ENCODE measurements at places on chromosomes 1 and 21.

DNA sequence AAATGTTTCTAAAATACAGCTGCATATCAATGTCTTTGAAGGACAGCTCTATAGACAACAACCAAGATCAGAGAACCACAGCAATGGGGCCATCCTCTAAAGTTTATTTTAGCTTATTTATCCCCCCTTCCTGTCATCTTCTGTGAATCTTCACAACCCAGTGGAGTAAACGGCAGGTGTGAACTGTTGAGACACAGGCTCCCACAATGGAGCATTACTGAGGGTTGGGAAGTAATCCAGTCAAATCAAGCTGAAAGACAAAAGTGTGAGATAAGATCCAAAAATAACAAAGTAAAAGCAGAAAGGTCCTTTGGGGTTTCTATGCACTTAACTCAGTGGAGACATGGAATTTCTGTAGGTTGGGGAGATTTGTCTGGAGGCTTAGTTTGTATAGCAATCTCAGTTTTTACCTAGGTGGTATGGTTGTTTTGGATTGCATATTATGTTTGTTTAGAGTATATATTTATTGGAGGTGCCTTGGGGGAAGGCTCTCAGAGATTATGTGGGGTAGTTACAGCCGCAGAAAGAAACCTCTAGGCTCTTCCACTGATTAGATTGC is 286.9 kb upstream of the ADGRL2 start:
- DNase-seq, result no peak

DNA sequence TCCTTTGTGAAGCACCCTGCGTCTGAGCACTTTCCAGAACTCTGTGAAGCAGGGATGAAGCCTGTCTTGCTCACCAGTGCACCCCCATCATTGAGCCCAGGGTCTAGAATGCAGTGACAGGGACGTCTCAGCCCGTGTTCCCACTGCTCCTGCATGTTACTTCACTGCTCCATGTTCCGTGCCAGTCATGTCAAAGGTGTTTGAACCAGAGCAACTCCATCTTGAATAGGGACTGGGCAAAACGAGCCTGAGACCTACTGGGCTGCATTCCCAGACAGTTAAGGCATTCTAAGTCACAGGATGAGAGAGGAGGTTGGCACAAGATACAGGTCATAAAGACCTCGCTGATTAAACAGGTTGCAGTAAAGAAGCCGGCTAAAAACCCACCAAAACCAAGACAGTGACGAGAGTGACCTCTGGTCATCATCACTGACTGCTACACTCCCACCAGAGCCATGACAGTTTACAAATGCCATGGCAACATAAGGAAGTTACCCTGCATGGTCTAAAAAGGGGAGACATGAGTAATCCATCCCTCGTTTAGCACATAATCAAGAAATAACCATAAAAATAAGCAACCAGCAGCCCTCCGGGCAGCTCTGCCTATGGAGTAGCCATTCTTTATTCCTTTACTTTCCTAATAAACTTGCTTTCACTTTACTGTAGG is 63.2 kb downstream of the SDC3 start:
- no peak for DNase-seq

- DNase-seq, result no peak
These were observed 464.5 kb downstream of the MATN1 start for GRCh38 chr1:30258876-30259275.

DNA sequence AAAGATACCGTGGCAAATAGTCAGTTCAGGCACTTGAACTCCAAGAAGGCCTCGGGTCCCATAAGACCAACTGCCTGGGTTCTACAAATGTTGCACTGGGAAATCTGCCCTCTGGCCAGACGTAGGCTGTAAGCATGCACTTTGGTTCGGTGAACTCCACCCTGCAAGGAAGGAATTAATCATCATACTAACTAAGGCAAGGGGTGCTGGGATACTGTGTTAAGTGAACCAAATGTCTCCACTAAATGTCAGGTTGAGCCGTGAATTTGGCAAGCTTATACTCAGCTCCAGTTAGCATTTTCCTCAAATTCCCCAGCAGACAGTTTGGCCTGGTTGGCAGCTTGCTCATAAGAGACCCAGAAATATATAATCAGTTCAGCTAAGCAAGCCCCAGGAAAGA is 385.9 kb downstream of the GPATCH2 start:
- DNase-seq, result no peak

DNA sequence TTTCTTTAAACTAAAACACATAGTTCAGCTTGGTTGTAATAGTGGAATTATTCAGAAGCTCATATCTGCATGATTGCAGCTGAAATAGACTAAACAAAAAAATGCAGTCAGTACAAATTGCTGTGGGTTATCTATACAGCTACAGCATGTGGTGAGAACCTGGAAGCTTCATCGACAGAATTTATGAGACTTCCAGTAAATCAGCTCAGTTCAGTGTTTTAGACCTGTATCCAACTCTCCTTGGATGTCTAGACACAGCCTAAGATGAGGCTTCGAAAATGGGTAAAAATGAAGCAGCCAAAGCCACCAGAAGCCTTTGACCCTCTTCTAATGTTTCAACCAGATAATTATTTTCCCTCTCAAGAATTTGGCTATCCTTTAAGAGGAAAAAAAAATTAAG is 127.1 kb upstream of the C1orf105 start:
- no peak for DNase-seq

DNA sequence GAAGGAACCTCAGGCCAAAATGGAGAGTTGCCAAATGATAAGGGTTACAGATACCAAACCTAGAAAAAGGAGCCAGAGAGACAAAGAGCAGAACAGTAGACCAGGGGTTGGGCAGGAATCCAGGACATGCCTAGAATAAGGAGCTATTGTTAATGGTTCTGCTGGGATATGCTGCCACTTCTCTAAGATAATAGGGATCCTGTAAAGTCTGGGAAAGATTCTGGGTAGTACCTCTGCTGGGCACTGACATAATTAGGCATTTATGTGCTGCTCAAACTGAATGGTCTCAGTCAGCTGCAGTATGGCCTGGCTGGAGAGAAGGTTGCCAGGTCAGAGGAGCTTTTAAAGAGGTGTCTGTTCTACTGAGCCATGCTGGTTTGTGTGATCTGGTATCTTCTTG is 19.9 kb upstream of the NRIP1 start:
- no peak for DNase-seq

- no peak for DNase-seq
These were observed 41.8 kb downstream of the ZNF281 start for GRCh38 chr1:200367841-200368534.

GRCh38 chr21:29349702-29350101 is 51.0 kb downstream of the BACH1 start:
- DNase-seq, result no peak

DNA sequence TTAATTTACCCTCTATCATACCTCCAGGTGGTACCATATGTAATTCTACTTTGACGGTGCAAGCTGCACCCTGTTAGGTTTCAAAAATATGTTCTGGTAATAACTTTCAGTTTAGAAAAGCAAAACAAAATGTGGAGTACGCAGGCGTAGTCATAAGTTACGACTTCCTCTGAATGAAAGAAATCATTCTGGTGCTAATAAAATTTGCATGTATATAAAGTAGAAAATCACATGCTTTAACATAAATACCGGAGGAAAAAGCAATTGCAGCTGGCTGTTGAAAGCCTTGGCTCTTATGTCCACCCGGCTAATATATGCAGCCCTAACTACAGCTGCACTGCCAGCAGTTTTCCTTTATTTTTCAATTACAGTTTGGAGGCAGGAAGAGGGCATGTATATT is 65.2 kb upstream of the TMPRSS15 start:
- no peak for DNase-seq

DNA sequence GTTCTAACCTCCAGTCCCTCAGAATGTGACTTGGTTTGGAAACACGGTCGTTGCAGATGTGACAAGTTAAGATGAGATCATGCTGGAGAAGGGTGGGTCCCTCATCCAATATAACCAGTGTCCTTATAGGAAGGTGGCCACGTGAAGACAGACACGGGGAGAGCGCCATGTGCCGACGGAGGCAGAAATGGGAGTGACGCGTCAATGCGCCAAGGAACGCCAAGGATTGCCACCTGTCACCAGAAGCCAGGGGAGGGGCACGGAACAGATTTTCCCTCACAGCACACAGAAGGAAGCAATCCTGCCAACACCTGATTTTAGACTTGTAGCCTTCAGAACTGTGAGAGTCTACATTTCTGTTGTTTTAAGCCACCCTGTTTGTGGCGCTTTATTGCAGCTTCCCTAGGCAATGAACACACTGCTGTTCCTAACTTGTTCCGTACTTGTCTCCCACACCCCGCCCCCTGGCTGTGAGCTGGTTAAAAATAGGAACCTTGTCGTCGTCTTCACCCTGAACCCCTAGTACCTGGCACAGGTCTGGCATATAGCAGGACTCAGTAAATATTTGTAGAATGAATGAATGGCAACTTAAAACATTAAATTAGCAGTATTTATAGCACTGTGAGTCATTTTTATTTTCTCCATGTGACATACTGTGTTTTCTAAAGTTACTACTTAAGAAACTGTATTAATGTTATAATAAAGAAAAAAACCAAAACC is 14.2 kb downstream of the RIMS3 start:
- no peak for DNase-seq

GRCh38 chr1:88697503-88697902 is 13.4 kb downstream of the PKN2 start:
- no peak for DNase-seq

DNA sequence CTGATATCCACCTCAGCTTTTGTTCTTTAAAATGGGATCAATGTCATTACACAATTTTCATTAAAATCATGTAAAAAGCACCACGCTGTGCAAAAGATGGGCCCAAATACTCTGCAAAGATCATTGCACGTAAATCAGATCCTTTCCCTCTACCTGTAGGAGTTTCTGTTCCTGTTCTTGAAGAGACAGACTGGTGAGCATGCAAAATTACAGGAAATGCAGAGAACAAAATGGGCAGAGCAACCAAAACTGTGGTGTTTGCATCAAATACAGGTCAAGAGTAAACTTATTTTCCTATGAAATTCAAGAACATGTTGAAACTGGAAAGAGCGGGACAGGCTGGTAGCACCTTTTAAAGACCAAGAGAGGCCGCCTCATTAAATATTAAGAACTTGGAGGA is 294.9 kb upstream of the ADGRL2 start:
- DNase-seq, result no peak

DNA sequence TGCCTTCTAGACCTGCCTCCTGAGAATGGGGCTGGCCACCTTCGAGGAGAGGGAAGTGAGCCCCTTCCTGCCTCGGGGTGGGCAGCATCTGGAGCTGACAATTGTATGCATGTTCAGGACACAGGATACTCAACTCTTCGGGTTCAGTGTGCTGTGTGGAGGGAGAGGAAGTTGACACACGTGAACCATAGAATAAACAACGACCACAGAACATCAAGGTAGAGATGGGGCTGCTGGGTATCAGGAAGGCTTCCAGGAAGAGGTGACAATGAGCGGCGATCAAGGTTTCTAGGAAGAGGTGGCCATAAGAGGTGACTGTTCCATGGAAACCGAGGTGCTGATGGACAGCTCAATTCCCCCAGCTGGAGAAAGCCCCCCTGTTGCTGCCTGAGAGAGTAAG is 22.0 kb downstream of the UBIAD1 start:
- DNase-seq, result no peak

- DNase-seq, result no peak
These were observed 16.0 kb downstream of the KRTAP19-8 start for GRCh38 chr21:31022306-31022705.

DNA sequence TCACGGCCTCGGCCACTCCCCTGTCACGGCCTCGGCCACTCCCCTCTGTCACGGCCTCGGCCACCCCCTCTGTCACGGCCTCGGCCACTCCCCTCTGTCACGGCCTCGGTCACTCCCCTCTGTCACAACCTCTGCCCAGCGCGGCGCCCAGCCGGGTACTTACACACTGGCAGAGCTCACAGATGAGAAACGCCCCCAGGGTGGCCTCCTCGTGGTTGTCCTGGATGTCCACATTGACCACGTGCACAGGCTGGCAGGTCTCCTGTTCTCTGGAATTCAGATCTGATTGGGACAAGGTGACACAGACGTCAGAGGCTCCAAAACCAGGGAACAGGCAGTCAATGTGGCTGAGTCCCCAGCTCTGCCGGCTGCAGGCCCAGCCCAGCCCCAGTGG is 3.3 kb upstream of the TMEM240 start:
- no peak for DNase-seq

DNA sequence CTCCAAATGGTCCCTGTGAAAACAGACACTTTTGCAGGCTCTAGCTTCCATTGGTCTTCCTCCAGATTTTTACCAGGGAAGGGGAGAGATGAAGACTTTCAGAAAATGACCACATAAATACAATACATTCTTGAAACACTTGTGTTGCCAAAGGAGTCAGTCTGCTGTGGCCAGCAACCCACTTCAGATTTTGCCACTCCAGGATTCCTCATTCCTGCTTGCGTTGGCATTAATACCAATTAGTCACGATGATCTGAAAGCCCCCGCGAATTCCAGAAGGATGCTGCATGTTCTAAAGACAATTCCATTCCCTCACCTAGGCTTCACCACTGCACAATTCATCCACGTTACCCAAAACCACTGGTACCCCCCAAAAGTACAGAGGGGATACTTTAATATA is 7.9 kb upstream of the BACE2 start:
- no peak for DNase-seq

DNA sequence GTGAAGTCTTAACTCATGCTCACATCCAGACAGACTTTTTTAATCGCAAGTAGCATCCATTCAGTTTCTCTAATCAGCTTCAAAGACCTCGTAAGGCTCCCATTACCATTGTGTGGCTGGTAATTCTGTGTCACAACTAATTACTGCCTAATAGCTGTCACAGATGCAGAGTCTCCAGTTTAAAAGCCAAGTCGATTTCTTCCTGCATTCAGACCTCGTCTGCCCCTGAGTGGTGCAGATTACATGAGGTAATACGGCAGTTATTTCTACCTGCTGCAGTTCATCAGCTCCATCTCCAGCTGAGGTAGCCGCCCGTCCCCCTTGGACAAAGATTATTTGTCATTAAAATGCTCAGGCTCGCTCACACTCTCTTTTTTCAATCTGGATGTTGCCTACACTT is 34.4 kb upstream of the OLIG2 start:
- DNase-seq, result no peak

DNA sequence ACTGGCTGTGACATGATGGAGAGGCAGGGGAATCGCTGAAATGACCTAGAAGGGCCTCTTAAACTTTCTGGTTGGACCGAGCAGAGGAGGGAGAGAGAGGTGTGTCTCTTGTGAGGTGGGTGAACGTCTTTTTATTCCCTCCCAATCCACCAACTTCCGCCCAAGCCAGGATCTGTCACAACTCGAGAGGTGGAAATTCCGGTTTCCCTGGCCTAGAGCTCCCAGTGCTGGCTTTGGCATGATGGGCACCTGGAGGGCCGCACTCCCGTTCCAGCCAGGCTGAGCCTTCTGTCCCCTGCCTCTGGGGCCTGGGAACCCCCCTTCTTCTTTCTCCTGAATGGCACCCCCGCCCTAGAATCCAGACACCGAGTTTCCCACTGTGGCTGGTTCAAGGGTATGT is at the start of gene SEMA4A:
Gene SEMA4A, plus strand, starts transcription at position 224 of the 400 bp plus-strand sequence. CDS start 994 bp downstream, outside the sequence.
- DNase-seq, result no peak

- DNase-seq, result no peak
These were observed 46.5 kb downstream of the KCNJ15 start for GRCh38 chr21:38303300-38303699.

- no peak for DNase-seq
These were observed 10.3 kb upstream of the PRELP start for GRCh38 chr1:203465146-203465798.

GRCh38 chr1:186302381-186302920 is 72.6 kb downstream of the TPR start:
- no peak for DNase-seq
